ENCODE measurements at places on chromosomes 7 and 10.

DNA sequence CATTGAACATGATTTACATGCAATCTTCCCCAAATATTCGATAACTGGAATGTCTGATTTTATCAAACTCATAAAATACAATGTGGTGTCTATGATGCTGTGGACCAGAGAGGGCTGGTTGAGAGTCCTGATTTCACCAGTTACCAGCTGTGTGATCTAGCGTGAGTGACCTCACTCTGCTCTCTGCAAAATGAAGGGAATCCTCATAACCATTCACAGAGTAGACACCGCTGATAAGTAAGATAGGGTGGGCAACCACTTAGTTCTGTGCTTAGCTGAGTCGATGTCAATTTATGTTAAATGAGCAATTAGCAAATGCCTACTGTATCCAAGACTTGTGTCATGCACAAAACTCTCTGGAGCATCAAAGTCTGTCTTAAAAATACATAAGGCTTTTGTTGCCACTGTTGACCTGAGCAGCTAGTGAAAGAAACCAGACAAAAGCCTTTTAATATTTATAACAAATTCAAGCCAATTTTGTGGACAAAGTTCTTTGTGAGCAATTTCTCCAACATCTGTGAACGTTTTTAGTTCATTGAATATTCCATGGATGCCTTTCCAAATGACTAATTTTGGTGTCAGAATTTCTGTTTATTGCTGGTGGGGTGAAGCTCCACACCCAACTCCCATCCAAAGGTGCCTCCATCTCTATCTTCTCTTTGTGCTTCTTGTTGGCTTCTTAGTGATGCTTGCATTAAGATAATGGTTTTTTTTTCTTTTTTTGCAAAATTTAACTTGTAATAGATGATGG is 314.2 kb downstream of the ADRA2A start:
- DNase-seq = no peak

DNA sequence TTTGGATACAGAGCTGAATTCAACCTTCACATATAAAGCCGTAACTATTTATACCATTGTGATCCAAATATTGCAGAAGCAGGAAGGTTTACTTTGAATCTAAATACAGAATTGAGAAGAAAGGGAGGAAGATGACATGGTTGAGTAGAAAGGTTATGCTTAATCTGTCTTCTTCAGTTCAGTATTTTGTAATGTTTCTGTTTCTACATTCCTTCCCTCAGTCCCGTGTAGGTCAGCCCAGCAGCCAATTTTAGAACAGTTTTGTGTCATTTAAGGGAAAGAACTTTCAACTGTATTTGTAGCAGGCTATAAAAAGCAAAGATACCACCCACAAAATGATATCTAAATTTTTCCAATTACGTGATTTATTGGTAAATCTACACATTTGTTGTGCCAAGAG is 97.4 kb downstream of the CPED1 start:
- DNase-seq = no peak

DNA sequence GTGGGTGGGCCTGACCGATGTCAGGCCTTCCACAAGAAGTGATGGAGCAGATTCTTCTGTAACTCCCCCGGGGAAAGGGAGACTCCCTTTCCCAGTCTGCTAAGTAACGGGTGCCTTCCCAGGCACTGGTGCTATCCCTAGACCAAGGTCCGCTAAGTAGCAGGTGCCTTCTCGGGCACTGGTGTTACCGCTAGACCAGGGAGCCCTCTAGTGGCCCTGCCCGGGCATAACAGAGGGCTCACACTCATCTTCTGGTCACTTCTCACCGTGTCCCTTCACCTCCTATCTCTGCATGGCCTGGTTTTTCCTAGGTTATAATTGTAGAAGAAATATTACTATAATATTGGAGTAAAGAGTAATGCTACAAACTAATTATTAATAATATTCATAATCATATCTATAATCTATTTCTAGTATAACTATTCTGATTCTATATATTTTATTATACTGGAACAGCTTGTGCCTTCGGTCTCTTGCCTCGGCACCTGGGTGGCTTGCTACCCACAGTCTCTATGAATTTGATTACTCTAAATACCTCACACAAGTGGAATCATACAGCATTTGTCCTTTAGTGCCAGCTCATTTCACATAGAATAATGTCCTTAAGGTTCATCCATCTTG is 1378.7 kb downstream of the XPNPEP1 start:
- DNase-seq = peak; percentile 7

GRCh38 chr10:33008499-33009243 is 50.6 kb upstream of the ITGB1 start:
- DNase-seq = peak; percentile 70

DNA sequence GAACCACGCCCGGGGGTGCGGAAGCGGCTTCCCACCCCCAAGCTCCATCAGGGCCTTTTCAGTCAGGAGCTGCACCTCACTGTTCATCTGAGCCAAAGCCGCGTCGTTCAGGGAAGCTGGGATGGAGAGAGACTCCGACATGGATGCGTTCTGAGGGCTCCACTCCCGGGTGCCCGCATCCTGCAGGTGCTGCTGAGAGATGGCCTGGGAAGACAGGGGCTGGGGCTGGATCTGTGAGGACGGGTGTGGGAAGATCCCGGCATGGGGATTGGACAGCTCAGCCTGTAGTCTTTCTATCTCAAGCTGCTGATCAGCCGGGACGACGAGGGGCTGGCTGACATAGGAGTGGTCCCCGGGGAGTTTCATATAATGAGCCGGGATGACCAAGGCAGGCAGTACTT is 45.0 kb upstream of the NMT2 start:
- no peak for DNase-seq

- no peak for DNase-seq
Observed at GRCh38 chr7:74262639-74263398, 8.6 kb upstream of the RFC2 start.

DNA sequence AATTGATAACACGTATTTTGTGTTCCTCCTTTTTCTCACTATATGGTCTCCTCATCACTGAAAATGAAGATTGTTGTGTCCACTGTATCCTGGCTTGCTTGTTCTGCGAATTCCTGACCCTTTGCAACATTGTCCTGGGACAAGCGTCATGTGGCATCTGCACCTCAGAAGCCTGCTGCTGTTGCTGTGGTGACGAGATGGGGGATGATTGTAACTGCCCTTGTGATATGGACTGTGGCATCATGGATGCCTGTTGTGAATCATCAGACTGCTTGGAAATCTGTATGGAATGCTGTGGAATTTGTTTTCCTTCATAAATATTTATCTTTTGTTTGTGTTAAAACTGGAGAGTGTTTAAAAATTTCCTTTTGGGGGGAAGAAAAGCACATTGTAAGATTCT is 93.7 kb downstream of the MDFIC start:
- no peak for DNase-seq

DNA sequence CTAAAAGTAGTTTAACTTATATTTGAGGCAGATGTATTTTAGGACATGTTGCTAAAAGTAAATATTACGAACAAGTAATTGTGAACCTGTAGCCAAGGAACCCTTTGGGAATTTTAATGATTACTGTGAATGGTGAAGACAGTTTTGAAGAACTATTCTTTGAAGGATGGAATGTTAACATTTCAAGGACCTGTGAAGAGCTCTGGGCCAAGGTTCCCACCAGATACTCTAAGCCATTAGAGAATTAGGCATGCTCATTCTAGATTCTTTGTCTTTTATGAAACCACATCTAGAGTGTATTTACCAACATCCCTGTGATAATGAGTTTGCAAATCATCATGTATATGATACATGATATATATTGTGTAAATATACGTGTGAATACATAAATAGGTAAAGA is 99.8 kb downstream of the SEPTIN7 start:
- no peak for DNase-seq

DNA sequence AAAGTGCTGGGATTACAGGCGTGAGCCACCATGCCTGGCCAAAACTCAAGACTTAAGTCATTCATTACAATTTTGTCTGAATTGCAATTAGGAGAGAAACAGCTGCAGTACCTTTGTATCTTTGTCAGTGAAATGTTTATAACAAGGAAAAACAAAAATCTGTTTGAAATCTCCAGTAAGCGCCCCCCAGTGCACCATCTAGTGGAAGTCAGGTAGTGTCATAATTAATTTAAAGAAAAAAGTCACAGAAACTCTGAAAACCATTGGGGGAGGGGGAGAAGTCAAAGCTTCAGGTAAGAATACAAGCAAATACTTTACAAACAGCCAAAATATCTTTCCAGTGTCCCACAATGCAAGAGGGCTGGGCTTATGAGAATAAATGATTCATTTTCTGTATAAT is 2.8 kb downstream of the MPP7 start:
- no peak for DNase-seq

- DNase-seq = peak; percentile 74
Observed at GRCh38 chr7:131945313-131945911, 389.0 kb upstream of the PODXL start.

GRCh38 chr10:86830043-86830591 is 73.7 kb downstream of the BMPR1A start:
- DNase-seq = no peak

GRCh38 chr7:101754424-101755159 is 62.8 kb upstream of the CUX1 start:
- no peak for DNase-seq

DNA sequence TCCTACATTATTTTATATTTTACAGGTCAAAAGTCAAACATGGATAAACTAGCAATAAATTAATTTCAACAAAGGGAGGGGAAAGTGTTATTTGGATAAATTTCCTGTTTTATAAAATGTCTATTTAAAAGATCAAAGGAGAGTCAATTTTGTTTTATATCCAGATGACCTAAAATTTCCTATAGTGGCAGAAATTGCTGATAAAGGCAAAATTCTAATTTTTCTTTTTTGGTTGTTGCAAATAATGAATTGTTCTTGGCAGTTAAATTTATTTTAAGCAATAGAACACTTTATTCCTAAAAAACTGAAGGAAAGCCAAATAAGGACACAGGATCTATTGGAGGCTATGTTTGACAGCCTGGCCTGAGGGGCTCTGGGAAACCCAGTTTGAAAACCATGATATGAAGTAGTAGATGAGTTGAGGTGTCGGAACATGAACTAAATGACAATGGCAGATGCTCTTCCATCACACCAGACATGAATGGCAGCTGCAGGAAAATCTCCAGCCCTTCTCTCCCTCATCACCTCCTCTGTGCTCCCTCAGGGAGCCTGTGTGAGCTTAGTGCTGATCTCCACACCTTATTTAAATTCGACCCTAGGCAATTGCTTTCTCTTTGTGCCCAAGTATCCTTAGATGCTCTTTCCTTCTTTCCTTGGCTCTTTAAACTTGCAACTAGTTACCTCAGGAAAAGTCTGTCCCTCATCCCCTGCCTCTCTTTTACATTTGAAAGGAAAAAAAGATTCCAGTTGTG is 395.0 kb downstream of the THSD7A start:
- DNase-seq = no peak

DNA sequence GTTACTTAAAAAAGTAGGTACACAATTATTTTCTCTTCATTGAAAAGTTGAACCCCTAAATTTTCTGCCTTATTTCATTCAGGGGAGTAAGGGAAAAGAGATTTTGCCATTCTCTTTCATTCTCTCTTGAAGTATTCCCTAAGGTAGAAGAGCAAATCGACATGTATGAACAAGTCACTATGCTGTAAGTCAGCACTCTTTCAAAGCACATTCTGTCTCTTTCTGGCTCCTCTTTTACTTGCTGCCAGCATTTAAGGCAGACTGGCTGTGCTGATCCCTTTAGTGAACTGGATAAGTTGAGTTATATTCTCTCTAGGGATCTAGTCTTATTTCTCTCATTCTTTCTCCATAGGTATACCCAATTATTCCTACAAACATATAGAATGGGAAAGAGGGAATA is 222.3 kb upstream of the ZWINT start:
- no peak for DNase-seq

GRCh38 chr10:21317902-21318301 is 207.6 kb downstream of the SKIDA1 start:
- DNase-seq = no peak

DNA sequence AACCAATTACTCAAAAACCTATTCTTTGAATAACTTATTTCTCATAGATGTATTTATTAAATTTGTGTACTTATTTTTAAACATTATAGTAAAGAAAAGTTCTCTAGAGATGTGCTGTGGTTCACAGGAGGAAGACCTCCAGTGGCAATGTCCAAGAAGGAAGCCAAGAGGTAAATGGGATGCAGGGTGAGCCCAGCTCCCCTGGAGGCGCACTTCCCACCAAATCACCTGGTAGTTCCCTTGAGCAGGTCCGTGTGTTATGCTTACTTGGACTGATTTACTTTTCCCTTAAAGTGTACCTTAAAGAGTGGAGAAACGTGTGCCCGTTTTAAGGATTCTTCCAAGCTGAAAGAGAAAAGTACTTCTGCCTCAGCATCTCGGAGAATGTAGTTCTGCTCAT is 55.3 kb downstream of the PAXIP1 start:
- no peak for DNase-seq

DNA sequence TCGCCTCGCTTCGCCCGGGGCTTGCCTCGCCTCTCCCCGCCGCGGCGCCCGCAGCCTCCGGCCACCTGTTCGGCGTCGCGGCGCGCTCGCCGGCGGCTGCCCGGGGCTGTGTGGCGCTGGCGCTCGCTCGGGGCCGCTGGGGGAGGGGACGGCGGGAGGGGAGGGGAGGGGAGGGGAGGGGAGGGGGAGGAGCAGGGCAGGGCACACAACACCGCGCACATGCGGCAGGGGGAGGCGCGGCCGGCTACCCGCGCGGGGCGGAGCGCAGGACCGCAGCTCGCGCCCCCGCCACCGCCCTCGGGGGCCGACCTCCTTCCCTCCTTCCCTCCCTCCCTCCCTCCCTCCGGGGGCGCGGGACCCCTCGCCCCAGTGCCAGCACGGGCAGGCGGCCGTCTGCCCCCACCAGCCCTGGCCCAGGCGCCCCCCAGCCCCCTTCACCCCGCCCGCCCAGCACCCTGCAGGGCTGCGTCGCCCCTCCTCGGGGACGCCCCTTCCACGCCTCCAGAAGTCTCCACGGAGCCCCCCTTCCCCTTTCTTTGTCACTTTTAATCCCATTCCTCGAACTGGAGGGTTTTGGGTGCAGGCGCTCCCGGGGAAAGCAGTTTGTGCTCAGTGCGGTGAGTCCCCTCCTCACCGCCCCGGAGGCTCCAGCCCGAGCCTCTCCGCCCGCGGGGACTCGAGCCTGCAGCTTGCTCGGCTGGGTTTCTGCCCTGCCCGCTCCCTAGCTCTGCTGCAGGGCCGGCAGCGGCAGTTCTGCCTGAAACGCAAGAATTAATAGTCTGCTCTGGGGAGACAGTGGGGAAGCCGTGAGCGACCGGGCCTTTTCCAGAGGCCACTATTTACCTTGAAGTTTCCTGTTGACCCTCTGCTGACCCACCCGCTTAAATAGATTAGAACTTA is at the start of gene PARD3:
Gene PARD3, minus strand, starts transcription at position 112 of the 900 bp plus-strand sequence. CDS start 301 bp downstream, outside the sequence.
- peak; percentile 90 for DNase-seq

DNA sequence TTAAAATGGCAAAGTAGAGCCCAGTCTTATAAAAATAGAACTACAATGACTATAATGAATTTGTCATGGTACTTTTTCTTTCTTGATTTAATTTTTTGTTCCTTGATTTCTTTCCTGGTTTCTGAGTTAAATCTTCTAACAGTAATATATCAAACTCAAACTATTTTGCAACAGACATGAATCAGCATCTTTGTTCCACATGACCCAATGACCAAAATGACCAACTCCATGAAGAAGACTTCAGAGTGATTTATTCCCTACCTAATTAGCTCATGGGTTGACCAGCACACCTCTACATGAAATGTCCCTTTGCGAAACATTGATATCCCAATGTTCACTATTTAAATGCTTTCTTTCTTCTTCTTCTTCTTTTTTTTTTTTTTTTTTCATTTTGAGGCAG is 30.9 kb downstream of the NMT2 start:
- no peak for DNase-seq

- DNase-seq = no peak
Observed at GRCh38 chr10:8987712-8988111, 933.2 kb downstream of the GATA3 start.

- peak; percentile 50 for DNase-seq
Observed at GRCh38 chr10:22615819-22616499, 98.4 kb downstream of the PIP4K2A start.

Data from GM13977 (cell line).